Stimulated activated CD8-positive, alpha-beta memory T cell treated with anti-CD3 and anti-CD28 coated beads, Interleukin-7, amount 100 ng/mL, for 1 hour (primary cell): ENCODE measurements at places on chromosomes 2 and 18.
A peak's percentile ranks its signal among the peaks of the same experiment; 100 is the strongest.

- DNase-seq = no peak
Observed at GRCh38 chr2:64922482-64923384, 66.5 kb upstream of the SLC1A4 start.

DNA sequence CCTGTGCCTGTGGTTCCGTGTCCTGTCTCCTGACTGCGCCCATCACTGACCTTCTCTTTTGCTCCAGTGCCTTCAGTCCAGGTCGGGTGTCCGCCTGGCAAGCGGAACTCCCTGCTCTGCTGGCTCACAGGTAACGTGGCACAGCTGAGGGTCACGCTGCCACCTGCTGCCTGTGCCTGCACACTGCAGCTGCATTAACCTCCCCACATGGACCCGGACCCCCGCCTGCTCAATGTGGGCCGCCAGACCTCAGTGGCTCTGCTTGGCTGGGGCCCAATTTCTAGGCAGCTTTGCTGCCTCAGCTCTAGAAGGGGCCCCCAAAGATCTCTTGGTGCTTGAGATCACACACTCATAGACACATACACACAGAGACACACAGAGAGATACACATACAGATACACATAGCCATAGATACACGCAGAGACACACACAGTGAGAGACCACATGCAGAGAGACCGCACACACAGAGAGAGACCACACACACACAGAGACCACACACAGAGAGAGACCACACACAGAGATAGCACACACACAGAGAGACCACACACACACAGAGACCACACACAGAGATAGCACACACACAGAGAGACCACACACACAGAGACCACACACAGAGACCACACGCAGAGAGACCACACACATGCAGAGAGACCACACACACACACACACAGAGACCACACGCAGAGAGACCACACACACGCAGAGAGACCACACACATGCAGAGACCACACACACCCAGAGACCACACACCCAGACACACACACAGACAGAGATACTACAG, 14.9 kb upstream of the CNNM3 start:
- peak; percentile 41 for DNase-seq

DNA sequence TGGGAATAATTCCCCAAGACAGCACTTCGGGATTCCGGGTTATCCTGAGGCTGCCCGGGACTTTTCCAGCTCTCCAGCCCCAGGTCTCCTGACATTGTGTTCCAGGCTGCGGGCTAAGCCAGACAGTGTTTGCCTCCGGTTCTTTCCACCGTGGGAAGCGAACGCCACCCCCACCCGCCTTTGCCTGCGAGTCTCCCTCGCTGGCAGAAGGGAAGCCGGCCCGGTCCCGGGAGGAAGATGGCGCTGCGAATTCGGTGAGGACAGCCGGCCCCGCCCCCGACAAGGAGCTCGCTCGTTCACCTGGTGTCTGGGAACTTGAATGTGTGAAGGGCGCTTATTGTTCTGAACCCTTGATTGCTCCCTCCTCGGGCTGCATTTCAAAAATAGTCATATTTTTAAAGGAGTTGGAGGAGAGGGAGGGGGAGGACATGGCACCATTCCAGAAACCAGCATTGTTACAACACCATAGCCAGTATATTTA, 2.9 kb downstream of the LRATD1 start:
- no peak for DNase-seq

- DNase-seq = peak; percentile 35
Observed at GRCh38 chr2:218284106-218284811, 8.0 kb downstream of the TMBIM1 start.

- DNase-seq = peak; percentile 8
Observed at GRCh38 chr2:189412330-189412953, 28.8 kb upstream of the WDR75 start.

GRCh38 chr2:12304564-12305171, 412.1 kb upstream of the TRIB2 start:
- DNase-seq = no peak

DNA sequence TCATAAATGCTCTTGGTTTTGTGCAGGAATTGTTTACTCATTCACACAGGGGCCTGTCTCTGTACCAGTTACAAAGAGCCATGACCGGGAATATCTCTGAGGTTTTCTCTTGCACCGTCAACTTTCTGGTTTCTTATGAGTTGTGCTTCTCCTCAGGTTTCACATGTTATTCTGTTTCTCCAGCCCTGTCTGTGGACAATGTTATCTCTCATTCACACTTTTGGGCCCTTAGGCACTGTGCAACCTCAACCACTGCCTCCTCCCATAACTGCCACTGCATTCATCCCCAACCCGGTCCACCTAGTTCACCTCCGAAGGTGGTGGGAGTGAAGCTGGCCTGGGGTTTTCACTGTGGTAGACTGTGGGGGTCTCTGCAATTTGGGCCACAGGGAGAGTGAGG, 22.5 kb upstream of the NEDD4L start:
- no peak for DNase-seq

GRCh38 chr18:25350489-25351251, 1.3 kb downstream of the ZNF521 start:
- DNase-seq = no peak
